Activated naive CD4-positive, alpha-beta T cell (primary cell): ENCODE measurements at places on chromosomes 6 and 20.

DNA sequence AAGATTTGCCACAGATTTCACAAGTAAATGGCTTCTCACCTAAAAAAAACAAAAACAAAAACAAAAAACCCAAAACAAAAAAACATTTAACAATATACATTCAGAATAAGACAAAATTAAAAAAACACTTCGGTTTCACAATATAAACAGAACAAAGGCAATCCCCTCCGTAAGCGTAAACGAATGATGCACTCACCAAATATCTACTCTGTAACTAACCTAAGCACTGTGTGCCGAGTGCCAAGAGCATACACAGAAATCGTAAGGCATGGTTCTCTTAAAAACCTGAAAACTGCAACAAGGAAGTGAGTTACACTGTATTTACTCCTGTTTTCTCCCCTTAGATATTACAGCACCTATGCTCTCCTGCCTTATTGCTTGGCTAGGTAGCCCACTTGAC lies 12.1 kb upstream of the MICAL1 start:
- DNase-seq = no peak

GRCh38 chr6:140095532-140095931 lies 721.1 kb upstream of the CITED2 start:
- no peak for DNase-seq

- no peak for DNase-seq
These were observed 156.4 kb upstream of the AKIRIN2 start for GRCh38 chr6:87858440-87858839.

- DNase-seq = no peak
These were observed 107.3 kb downstream of the NCOA3 start for GRCh38 chr20:47609001-47609400.

GRCh38 chr6:34138191-34138590 lies 7.7 kb downstream of the GRM4 start:
- no peak for DNase-seq

- DNase-seq = no peak
These were observed 32.1 kb upstream of the BMP6 start for GRCh38 chr6:7693827-7694226.

DNA sequence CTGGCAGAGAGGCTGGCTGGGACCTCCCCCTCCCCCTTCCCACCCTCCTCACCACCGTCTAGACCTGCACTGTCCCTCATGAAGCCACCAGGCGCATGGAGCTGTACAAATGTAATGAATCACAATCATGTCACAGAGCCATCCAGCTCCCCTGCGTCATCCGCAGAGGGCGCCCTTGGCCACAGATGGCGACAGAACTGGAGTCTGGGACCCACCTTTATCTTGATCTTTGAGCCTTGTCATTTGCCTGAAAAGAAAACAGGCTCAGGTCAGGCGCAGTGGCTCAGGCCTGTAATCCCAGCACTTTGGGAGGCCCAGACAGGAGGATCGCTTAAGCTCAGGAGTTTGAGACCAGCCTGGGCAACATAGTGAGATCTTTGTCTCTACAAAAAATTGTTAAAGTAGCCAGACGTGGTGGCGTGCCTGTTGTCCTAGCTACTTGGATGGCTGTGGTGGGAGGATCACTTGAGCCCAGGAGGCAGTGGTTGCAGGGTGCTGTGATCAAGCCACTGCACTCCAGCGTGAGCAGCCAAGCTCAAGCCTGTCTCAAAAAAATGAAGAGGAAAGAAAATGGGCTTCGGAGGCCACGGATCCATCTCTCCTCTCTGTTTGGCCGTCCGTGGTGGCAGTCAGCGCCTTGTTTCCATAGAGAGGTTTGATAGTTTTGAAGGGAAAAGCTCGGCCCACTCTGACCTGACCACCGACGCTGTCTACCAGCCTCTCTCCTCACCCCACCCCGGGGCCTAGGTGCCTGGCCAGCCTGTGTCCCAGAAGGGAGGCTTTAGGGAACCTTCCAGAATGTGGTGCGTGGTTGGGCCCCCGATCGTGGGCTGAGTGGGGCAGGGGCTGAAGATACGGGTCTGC lies 6.2 kb downstream of the COL9A3 start:
- DNase-seq = no peak
